ENCODE measurements at places on chromosomes 4 and X.

GRCh38 chrX:10199212-10199611 lies 42.4 kb downstream of the CLCN4 start:
- DNase-seq: no peak

DNA sequence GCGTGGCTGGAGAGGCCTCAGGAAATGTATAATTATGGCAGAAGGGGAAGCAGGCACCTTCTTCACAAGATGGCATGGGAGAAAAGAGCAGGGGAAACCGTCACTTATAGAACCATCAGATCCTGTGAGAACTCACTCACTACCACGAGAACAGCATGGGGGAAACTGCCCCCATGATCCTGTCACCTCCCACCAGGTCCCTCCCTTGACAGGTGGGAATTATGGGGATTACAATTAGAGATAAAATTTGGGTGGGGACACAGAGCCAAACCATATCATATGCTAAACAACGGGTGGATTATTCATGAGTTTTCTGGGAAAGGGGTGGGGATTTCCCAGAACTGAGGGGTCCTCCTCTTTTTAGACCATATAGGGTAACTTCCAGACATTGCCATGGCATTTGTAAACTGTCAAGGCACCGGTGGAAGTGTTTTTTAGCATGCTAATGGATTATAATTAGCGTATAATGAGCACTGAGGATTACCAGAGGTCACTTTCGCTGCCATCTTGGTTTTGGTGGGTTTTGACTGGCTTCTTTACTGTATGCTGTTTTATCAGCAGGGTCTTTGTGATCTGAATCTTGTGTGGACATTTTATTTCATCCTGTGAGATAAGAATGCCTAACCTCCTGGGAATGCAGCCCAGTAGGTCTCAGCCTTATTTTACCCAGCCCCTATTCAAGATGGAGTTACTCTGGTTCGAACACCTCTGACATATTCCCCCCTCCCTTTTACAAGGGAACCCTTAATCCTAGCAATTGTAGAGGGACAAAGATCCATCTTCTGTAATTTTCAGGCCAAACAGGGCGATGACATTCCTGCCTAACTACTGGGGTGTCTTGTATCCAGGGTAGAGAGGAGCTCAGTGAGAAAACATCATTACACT lies 27.6 kb upstream of the ZNF81 start:
- DNase-seq: no peak

DNA sequence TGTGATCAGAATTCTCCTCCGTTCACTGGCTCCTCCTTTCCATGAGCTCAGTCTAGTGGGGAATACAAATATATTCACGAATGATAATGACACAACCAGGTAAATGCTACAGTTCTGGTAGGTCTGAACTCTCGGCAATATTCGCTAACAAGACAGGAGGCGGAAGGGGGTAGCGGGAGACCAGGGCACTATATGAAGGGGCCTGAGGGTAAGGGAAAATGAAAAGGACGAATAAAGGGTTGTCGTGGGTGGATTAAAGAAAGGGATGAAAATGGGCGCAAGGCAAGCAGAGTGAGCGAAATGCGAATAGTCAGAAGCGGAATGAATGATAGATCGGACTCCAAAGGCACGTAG lies 743 bp downstream of the NKAP start:
- no peak for DNase-seq

DNA sequence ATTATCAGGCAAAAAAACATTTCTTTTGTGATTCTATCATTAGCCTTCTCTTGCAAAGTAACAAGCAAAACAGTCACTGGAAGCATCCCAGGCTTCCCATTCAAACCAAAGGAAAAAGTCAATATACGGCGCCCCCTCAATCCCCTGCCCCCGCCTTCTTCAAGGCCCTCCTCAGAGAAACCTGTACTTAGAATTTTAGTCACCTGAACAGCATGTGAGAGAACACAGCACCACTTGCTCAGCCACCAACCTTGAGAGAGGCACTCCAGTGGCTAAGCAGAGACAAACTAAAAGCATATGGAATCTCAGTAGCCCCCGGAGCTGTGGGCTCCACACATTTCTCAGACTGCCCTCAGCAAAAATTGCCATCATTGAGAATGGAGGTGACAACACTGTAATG lies 25.2 kb downstream of the LEF1 start:
- no peak for DNase-seq

- DNase-seq: no peak
Measured at GRCh38 chrX:15815779-15816437, 25.6 kb downstream of the ZRSR2 start.

GRCh38 chr4:163611182-163611581 lies 116.7 kb downstream of the TMA16 start:
- no peak for DNase-seq

DNA sequence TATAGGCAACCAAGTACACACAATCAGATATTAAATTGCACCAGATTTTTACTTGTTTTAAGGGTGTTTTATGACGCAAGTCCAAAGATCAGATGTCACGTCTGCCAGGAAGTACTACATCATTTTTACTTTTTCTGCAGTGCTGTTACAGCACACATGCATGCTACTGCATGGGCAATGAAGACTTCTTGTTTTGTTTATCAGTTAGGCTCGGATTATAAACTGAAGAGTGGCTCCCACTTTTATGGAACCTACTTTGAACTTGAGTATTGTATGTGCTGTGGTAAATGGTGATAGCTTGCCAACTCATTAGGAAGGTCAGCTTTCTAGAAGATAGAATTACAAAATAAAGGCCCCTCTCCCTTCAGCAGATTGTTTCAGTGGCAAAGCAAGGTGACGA lies 131.6 kb downstream of the CEP135 start:
- DNase-seq: no peak

DNA sequence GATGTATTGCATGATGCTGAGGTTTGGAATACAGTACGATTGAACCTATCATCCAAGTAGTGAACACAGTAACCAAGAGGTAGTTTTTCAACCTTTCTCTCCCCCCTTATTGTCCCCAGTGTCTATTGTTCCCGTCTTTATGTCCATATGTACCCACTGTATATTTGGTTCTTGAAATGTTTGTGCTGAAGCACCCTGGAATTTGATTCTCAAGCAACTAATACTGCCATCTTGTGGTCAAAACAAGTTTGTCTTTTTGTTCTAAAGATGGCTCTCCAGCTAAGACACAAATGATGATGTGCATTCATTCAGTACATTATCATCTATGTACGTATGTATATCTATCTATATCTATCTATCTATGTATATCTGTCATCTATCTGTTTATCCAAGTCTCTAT lies 33.5 kb upstream of the DCX start:
- no peak for DNase-seq

DNA sequence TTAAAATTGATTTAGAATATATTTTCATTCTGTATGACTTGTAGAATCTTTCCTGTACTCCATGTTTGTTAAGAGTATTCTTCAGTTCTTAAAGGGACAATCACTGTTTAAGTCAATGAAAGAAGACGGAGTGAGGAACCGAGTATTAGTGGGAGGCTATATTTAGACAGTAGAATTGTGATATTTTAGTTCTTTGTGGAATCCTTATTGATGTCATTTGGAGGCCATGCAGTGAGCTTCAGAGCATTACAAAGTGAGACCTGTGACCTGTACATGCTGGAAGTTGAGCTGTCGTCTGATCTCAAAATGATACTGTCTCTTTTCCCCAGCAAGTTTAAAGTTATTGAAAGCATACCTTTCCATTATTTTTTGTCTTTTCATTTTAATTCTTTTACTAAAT lies 394.7 kb downstream of the GALNTL6 start:
- no peak for DNase-seq

- DNase-seq: no peak
Measured at GRCh38 chrX:46531442-46531841, 13.8 kb downstream of the ZNF674 start.

DNA sequence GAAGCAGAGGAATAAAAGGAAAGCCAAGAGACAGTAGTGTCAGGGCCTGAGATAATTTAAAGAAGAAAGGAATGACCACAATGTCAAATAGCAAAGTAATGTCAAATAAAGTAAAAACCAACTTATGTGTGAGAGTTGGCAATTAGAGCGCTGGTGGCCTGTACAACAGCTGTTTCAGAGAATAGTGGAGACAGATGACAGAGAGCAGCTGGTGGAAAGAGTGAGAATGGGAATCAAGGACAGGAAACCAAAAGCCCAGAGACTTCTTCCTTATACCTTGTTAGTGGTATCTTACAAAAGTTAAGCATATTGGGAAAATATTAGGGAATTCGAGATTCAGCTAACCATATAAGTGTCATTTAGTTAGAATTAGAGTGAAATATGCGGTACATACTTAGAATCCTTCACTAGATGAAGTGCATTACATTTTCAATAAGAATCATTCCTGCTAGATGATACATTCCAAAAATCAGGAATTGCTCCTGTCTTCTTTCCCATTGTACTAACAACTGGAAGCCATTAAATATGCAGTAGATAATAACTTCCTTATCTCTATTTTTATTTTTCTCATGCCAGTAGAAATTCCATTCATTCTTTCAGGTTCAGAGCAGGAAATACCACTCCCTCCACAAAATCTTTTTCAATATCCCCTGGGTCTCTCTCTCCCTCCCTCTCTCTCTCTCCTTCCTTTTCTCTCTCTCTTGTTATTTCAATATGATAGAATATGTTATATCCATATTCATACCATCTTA lies 525.4 kb downstream of the CENPC start:
- no peak for DNase-seq

DNA sequence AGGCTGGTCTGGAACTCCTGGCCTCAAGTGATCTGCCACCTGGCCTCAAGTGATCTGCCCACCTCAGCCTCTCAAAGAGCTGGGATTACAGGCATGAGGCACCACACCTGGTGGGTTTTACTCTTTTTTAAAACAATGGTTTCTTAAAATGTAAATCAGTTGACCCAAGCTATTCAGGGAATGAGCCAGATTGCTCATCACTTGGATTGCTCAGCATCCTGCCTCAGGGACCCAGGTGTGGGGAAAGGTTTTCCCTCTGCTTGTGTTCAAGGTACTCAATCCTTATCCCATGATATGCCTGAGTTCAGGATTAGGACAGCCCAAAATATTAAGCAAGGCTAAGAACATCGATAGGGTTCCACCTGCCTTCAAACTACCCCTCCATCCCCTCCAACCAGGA lies 67.4 kb downstream of the CHRNA9 start:
- DNase-seq: no peak

DNA sequence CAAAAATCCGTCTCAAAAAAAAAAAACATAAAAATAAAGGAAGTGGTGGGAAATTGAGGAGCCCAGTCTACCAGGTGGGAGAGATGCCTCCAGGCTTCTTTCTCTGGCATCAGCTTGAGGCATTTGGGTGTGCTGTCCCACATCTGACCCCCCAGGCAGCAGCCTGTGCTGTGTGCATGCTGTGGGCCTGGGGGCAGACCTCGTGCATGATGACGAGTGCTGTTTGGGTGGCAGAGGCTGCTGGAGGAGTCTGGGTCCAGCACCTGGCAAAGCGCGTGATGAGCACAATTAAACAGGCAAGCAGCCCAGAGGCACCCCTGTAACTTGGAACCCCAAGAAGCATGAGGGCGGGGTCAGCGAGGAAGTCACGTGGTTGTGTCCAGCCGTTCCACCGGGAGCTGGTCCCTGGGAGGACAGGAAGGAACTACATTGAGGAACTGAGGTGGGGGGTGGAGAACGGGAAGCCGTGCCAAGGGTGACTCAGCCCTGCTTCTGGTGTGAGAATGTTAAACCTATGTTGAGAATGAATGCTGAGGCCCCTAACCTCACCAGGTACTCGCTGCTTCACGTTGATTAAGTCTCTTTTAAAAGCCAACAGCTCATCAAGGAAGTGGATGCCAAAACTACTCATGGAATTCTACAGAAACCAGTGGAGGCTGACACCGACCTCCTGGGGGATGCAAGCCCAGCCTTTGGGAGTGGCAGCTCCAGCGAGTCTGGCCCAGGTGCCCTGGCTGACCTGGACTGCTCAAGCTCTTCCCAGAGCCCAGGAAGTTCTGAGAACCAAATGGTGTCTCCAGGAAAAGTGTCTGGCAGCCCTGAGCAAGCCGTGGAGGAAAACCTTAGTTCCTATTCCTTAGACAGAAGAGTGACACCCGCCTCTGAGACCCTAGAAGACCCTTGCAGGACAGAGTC lies 6.1 kb downstream of the TACC3 start:
- DNase-seq: no peak

GRCh38 chr4:141309874-141310273 lies 89.2 kb downstream of the ZNF330 start:
- no peak for DNase-seq

- DNase-seq: no peak
Measured at GRCh38 chr4:113962719-113963265, 16.7 kb downstream of the ARSJ start.

DNA sequence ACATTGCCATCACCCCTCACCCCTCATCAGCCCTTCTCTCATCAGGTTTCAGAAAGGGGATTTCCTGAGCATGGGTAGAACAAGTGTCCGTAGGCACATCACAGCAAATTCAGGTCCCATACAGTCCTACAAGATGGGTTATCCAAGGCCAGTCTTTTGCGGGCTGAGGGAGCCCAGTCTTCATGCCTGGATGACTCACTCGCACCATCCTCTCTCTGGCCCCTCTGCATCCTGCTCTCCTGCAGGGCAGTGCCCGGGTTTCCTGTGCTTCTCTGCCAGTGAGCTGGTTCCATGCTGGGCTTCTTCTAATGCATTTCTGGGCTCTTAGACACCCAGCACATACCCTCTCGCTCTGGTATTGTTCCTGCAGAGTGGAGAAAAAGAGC lies 7.3 kb upstream of the INTS6L start:
- no peak for DNase-seq

DNA sequence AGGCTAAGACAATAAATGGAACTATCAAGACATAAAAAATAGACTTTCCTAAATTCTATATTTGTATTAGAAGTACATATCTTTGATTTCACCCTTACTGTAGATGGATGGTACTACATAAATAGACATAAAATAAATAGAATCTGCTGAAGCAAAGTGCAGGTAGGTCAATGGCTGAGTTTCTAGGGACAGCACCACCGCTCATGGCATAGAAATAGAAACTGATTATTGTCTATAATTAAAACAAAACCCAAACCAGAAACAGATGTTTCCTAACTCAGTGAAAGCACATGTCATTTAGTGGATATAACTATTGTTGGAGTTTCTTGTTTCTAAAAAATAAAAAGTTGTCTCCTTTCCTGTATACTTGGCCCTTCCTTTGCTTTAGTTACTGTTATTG lies 387.3 kb upstream of the ADGRL3 start:
- DNase-seq: no peak

GRCh38 chrX:100216083-100216482 lies 194.0 kb downstream of the PCDH19 start:
- no peak for DNase-seq

DNA sequence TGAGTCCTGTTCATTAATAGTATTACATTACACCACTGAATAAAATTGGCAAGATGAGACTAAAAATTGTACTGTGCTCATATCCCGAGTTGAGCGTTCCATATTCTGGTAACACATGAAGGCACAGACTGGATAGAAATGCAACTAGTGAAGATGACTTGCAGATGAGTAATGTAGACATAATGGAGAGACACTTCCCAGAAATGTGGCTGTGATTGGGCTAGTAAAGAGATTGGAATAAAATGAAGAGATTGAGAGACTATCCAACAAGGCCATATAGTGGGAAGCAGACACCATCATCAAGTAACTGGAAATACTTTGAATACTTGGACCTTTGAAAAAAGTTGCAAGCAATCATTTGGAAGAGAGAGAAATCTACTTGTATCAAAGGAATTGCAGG lies 77.3 kb downstream of the DCAF8L1 start:
- DNase-seq: no peak

- no peak for DNase-seq
Measured at GRCh38 chr4:36917413-36917812, 327.1 kb upstream of the NWD2 start.

All from brain pericyte (primary cell).